ENCODE measurements at places on chromosomes 12 and 14.

DNA sequence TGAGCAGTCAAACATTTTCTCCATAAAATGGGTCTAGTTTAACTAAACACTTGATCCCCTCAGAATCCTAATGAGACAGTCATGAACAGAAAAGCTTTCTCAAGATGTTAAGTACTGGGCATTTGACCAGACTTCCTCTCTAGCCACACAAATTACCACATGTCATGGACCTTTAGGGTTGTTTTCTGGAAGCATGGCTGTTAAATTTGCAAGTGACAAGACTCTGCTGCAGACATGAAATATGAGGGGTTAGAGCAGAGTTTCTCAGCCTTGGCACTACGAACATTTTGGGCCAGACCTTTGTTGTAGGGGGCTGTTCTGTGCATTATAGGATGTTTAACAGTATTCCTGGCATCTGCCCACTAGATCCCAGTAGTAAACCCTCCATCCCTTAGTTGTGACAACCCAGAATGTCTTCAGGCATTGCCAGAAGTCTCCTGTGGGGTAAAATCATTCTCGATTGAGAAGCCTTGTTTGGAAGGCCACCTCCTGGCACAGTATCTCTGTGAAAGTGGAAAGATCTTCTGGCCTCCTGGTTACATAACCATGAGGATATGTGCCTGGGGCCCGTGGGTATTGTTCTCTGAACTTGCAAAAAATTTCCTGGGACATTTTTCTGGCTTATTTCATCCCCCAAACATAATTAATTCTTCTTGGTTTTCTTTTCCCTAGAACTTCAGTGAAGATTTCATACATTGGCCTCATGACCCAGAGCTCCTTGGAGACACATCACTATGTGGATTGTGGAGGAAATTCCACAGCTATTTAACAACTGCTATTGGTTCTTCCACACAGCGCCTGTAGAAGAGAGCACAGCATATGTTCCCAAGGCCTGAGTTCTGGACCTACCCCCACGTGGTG is 4.3 kb downstream of the TMEM106C start:
- no peaks in the 10 kb centered on the region for H3K27me3 ChIP-seq
- H3K27ac ChIP-seq, result no peak overlapping the region
- peaks cover 28% of the 10 kb centered on the region for H3K4me1 ChIP-seq
- no peak overlapping the region for H3K4me3 ChIP-seq
- H3K36me3 ChIP-seq, result peaks cover 59% of the 10 kb centered on the region
- no peak for DNase-seq

- peaks cover 5% of the 10 kb centered on the region for H3K4me1 ChIP-seq
- no peak overlapping the region for H3K27ac ChIP-seq
- H3K36me3 ChIP-seq, result no peaks in the 10 kb centered on the region
- DNase-seq, result no peak
Measured at GRCh38 chr12:53975479-53976152, 862 bp upstream of the HOTAIR start.

DNA sequence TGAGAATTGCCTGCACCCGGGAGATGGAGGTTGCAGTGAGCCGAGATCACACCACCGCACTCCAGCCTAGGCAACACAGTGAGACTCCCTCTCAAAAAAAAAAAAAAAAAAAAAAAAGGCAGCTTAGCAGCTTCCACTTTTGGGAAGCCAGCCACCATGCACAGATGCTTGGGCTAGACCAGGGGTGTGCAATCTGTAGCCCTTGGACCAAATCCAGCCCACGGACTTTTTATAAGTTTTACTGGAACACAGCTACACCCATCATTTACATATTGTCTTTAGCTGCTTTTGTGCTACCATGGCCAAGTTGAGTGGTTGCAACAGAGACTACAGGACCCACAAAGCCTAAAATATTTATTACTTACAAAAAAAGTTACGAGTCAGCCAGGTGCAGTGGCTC is 6.7 kb downstream of the CIT start:
- DNase-seq, result no peak
- no peaks in the 10 kb centered on the region for H3K27me3 ChIP-seq
- H3K36me3 ChIP-seq, result peaks cover 90% of the 10 kb centered on the region
- H3K4me1 ChIP-seq, result peaks cover 12% of the 10 kb centered on the region
- no peak overlapping the region for H3K27ac ChIP-seq

DNA sequence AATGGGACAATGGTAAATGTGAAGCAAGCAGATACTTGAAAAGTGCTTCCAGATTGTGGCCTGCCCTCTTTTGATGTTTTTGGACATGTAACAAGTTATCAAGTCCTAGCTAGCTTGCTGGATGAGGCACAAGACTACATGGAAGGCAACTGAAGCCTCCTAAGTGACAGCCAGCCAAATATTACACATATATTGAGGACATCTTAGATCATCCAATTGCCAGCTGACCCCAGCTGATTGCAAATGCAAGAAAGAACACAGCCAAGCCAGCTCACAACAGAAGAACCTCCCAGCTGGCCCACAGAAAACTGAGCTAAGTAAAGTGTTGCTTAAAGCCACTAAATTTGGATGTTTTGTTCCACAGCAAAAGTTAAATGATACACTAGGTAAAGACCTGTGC is 156.9 kb downstream of the SRGAP1 start:
- no peak overlapping the region for H3K4me3 ChIP-seq
- no peaks in the 10 kb centered on the region for H3K36me3 ChIP-seq
- DNase-seq, result no peak
- no peaks in the 10 kb centered on the region for H3K27me3 ChIP-seq

GRCh38 chr12:66033151-66033550 is 97.4 kb downstream of the LLPH start:
- H3K36me3 ChIP-seq, result no peaks in the 10 kb centered on the region
- H3K4me1 ChIP-seq, result no peaks in the 10 kb centered on the region
- no peak overlapping the region for H3K4me3 ChIP-seq
- H3K27ac ChIP-seq, result no peak overlapping the region
- no peak for DNase-seq
- H3K27me3 ChIP-seq, result peaks cover 10% of the 10 kb centered on the region

- no peak overlapping the region for H3K4me3 ChIP-seq
- no peak for DNase-seq
- H3K4me1 ChIP-seq, result no peaks in the 10 kb centered on the region
- H3K27ac ChIP-seq, result no peak overlapping the region
- no peaks in the 10 kb centered on the region for H3K36me3 ChIP-seq
Measured at GRCh38 chr14:33773205-33774030, 177.5 kb downstream of the EGLN3 start.

GRCh38 chr14:68137704-68138619 is 318.4 kb downstream of the RAD51B start:
- H3K27ac ChIP-seq, result no peak overlapping the region
- H3K27me3 ChIP-seq, result no peaks in the 10 kb centered on the region
- peaks cover under 1% of the 10 kb centered on the region for H3K4me1 ChIP-seq
- H3K36me3 ChIP-seq, result no peaks in the 10 kb centered on the region
- peak; percentile 5 for DNase-seq

GRCh38 chr12:46267575-46267824 is 1.3 kb downstream of the SLC38A1 start:
- no peak for DNase-seq
- no peaks in the 10 kb centered on the region for H3K27me3 ChIP-seq
- H3K36me3 ChIP-seq, result no peaks in the 10 kb centered on the region
- H3K27ac ChIP-seq, result no peak overlapping the region

- peaks cover 78% of the 10 kb centered on the region for H3K36me3 ChIP-seq
- H3K4me3 ChIP-seq, result no peak overlapping the region
- DNase-seq, result no peak
- H3K27ac ChIP-seq, result no peak overlapping the region
- no peaks in the 10 kb centered on the region for H3K4me1 ChIP-seq
Measured at GRCh38 chr12:123165537-123165936, 14.6 kb upstream of the PITPNM2 start.

- no peak overlapping the region for H3K4me3 ChIP-seq
- H3K27me3 ChIP-seq, result no peaks in the 10 kb centered on the region
- no peaks in the 10 kb centered on the region for H3K4me1 ChIP-seq
- no peak overlapping the region for H3K27ac ChIP-seq
- no peak for DNase-seq
Measured at GRCh38 chr12:94504386-94504785, 44.7 kb upstream of the CEP83 start.

- DNase-seq, result no peak
- peaks cover 31% of the 10 kb centered on the region for H3K4me1 ChIP-seq
- H3K27me3 ChIP-seq, result no peaks in the 10 kb centered on the region
- no peaks in the 10 kb centered on the region for H3K36me3 ChIP-seq
Measured at GRCh38 chr14:34036319-34036766, 85.5 kb upstream of the EGLN3 start.

- no peaks in the 10 kb centered on the region for H3K4me1 ChIP-seq
- H3K27ac ChIP-seq, result no peak overlapping the region
- H3K4me3 ChIP-seq, result no peak overlapping the region
- DNase-seq, result no peak
Measured at GRCh38 chr12:19988459-19988873, 379.9 kb upstream of the PDE3A start.

DNA sequence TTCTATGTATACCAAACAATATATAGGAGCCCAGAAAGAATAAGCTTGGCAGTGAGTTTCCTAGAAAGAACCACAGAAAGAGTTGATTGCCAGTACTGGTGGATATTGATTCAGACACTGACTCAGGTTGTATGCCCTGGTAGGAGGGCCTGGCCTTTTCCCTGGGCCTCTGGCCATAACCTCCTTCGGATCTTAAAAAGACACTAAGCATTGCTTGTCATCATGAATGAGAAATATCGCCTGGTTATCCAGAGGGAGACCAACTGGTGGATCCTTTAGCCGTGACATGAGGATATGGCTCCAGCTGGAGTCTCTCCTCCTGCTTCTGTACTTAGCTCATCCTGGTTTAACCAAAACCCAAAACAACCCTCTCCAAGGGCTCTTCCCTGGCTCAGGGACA is 231.5 kb downstream of the MSRB3 start:
- H3K27ac ChIP-seq, result no peak overlapping the region
- H3K4me3 ChIP-seq, result no peak overlapping the region
- H3K36me3 ChIP-seq, result no peaks in the 10 kb centered on the region
- no peaks in the 10 kb centered on the region for H3K4me1 ChIP-seq

GRCh38 chr14:99749142-99749541 is 44.1 kb upstream of the EML1 start:
- H3K27me3 ChIP-seq, result peaks cover 28% of the 10 kb centered on the region
- DNase-seq, result no peak
- no peaks in the 10 kb centered on the region for H3K36me3 ChIP-seq
- H3K4me3 ChIP-seq, result no peak overlapping the region
- H3K27ac ChIP-seq, result no peak overlapping the region

DNA sequence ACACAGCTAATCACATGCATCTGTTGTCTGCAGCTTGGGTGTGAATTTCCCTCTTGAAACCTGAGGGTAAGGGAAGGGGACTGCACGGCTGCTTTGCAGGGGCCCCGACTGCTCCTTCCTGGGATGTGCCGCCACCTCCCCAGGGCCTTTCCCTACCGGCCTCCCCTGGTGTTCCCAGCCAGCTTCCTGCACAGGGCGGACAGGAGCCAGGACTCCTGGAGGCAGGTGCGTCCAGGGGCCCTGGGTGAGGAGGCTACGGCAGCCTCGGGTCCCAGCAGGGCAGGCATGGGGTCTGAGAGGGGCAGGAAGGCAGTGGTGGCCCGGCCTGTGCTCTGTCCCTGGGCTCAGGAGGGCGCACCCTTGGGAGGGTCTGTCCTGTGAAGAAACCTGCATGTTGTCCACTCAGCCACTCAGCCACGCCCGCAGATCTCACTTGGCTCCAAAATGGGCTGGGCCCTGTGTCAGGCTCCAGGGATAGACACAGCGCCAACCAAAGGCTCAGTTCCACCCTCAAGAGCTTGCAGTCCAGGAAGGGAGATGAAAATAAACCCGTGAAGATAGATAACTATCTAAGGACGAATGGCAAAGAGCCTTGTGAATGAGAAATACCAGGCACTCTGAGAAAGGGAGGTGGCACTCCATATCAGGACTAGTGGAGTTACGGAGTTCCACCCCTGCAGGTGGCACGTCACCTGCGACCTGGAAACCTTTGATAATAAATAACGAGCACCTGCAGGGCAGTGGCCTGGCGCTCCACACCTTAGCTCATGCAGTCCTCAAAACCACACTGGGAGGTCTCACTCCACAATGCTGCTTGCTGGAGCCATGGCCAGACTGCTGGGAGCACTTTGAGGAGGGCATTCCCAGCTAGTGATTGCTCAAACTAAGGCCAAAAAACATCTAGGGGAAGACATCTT is 427.4 kb downstream of the AACS start:
- DNase-seq, result no peak
- H3K36me3 ChIP-seq, result no peaks in the 10 kb centered on the region
- no peak overlapping the region for H3K27ac ChIP-seq
- no peak overlapping the region for H3K4me3 ChIP-seq

DNA sequence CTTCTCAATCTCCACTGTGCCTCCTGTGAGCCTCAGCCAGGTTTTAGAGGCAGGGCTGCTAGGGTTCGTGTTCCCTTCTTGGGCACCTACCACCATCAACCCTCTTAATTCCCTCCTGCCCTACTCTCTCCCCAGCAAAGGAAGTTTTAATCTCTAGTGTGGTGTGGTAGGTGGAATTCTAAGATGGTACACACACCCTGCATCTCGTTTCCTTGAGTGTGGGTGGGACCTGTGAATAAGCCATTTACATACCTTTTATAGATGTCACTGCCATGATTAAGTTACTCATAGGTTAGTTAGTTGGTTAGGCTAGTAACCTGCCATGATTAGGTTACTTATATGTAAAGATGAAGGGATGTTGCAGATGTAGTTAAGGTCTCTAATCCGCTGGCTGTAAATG is 114.8 kb upstream of the VRK1 start:
- H3K4me1 ChIP-seq, result no peaks in the 10 kb centered on the region
- no peak for DNase-seq
- H3K27ac ChIP-seq, result no peak overlapping the region

DNA sequence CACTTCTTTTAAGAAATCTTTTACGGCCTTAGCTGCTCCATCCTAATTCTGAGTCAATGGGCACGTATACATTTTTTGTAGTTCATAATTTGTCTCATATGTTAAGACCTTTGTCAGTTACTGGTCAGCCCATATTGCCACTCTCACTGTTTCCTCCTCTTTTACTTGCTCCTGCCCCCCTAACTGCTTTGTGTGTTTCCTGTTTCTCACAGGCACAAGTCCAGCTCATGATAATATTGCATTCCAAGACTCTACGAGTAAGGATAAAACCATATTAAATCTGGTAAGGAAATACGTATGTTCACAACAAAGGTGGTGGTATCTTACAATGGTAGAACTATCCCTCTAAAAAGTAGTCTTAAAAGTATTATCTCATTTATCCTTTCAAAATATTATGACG is 111.7 kb downstream of the DNAI7 start:
- H3K27me3 ChIP-seq, result no peaks in the 10 kb centered on the region
- H3K36me3 ChIP-seq, result peaks cover 86% of the 10 kb centered on the region
- DNase-seq, result no peak
- H3K4me3 ChIP-seq, result no peak overlapping the region
- H3K27ac ChIP-seq, result no peak overlapping the region

DNA sequence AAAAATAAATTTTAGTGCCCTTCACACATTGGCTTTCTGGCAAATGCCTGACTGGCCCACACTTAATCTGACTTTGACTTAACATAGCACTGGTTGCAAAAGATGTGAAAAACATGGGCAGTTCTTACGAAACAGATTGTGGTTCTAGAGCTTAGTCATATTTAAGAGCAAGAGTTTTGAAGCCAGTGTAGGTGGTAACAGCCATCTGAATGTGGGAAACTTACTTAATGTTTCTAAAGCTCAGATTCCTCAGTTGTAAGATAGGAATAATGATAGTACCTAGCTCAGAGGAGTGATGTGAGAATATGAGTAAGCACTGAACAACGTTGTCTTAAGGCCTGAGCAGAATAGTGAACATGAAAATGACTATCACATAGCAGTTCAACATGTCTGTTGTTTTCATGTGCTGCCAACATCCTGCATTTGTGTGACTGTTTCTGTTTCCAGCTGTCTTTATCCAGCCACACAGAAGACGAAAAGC is 262.7 kb downstream of the SYT1 start:
- H3K27ac ChIP-seq, result no peak overlapping the region
- H3K27me3 ChIP-seq, result no peaks in the 10 kb centered on the region
- no peaks in the 10 kb centered on the region for H3K36me3 ChIP-seq
- DNase-seq, result no peak
- no peak overlapping the region for H3K4me3 ChIP-seq
